NCI-H226 (cell line): ENCODE measurements at places on chromosomes 4 and X.

- no peak for DNase-seq
Measured at GRCh38 chrX:1178580-1179057, 33.8 kb downstream of the CRLF2 start.

- DNase-seq: peak; percentile 70
Measured at GRCh38 chr4:163694385-163694784, 199.9 kb downstream of the TMA16 start.

DNA sequence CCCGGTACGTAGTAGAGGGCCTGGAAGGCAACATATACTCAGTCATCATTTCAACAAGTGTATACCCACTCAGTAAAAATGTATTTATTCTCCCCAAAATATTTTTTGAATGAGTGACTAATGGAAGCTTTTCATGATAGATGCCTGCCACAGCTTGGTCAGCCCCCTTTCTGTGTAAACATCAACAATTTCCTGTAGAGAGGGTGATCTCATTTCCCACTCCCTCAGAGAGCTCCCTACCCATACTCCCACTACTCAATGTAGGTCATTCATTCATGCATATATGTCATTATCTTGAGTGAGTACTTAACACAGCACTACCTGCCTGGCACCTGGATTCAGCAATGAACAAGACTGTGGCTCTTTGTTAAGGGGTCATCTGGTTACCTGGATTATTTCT lies 81.9 kb downstream of the STK32B start:
- no peak for DNase-seq

DNA sequence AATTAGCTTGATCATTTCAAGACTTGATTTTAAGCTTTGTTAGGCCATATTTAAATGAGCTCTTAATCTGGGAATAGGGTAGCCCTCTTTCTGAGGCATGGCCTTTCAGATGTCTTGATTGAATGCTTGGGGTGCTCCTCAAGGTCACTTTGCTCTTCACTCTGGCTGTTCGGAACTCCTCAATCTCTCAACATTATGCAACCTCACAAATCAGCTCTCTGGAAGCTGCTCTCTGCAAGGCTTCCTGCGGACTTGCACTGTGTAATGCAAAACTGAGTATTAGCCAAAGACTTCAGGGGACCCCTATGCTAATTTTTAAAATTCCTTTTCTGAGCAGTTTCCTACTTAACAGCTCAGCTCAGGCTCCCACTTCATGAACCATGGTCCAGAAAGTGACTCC lies 398.3 kb downstream of the PRDM5 start:
- no peak for DNase-seq

DNA sequence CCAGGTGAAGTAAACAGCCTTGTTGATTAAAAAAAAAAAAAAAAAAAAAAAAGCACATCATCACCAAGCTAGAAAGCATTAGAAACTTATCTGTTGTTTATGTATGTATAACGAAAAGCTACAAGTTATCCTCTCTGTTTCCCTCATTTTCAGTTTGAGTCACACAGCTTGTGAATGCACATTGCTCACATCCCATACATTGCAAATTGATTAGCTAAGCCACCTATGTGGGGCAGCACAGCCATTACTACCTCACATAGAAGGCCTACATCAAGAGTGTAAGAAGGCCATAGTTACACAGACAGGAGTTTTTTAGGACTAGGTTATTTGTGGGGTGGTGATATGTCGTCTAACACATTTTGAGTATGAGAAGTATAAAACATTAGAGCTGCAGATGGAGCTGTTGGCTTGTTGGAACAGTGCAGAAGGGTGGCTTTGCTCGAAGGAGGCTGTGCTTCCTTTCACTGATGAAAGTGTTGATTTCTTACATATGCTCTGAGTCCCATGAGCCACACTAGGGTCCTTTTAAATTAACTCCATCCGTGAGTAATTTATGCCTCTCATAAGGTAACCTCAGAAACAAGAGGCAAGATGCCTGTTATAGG lies 431.6 kb downstream of the GABRG1 start:
- no peak for DNase-seq

GRCh38 chrX:123801901-123802300 lies 58.0 kb upstream of the XIAP start:
- no peak for DNase-seq

DNA sequence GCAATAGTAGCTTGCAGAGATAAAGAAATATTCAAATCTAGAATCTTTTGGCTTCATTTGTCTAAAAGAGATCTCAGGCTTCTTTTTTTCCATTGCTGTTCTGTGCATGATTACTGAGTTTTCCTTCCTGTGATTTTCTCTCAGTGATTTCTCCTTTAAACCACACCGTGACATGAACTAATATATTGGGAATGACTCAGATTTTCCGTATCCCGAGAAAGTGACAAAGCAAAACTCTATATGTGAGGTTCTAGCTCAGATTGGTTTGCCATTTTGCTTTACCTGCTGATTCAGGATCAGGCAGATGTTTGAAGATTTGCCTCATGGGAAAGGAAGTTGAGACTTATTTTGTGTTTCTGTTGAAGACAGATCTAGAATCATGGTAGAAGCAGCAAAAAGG lies 59.4 kb downstream of the MTHFD2L start:
- DNase-seq: no peak

DNA sequence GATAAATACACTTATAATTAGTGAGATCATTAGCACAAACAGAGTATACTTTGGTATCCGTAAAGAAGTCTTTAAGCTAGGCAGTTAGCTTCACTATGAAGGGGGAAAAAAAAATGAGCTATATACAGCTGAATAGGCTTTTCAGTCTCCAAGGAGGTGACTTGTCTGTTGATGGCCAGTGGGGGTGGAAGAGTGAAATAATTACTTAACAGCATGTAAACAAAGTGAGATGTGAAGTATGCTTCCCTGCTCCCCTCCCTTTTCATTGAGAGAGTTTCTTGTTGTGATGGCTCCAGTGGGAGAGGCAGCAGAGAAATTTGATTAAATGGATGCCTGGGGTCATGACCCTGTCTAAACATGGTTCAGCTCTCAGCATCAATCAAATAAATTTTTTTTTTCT lies 180.9 kb downstream of the DACH2 start:
- DNase-seq: no peak

DNA sequence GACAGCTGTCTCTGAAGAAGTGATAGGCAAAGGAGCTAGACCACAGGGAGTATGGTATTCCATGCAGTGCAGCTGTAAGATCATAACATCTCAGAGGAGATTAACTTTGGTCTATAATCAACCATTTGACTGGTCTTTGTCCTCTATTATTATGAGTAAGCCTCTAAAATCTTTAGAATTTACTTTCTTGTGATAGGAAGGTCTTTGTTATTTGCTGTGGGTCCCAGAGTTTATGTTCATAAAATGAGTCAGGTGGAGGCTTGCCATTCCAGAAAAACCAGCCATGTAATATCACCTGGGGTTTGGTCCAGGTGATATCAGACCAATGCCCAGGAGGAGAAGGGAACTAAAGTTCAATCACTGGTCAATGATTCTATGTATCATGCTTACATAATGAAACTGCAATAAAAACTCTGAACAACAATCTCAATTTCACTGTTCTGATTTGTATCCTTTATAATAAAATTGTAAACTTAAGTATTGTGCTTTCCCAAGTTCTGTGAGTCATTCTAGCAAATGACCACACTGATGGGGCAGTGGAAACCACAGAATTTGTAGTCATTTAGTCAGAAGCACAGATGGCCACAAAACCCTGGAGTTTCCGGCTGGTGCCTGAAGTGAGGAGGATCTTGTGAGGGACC lies 239.6 kb upstream of the TRAM1L1 start:
- peak; percentile 61 for DNase-seq

- DNase-seq: peak; percentile 50
Measured at GRCh38 chr4:105990933-105991332, 95.7 kb downstream of the NPNT start.
